ENCODE measurements at places on chromosomes 16 and 17.

DNA sequence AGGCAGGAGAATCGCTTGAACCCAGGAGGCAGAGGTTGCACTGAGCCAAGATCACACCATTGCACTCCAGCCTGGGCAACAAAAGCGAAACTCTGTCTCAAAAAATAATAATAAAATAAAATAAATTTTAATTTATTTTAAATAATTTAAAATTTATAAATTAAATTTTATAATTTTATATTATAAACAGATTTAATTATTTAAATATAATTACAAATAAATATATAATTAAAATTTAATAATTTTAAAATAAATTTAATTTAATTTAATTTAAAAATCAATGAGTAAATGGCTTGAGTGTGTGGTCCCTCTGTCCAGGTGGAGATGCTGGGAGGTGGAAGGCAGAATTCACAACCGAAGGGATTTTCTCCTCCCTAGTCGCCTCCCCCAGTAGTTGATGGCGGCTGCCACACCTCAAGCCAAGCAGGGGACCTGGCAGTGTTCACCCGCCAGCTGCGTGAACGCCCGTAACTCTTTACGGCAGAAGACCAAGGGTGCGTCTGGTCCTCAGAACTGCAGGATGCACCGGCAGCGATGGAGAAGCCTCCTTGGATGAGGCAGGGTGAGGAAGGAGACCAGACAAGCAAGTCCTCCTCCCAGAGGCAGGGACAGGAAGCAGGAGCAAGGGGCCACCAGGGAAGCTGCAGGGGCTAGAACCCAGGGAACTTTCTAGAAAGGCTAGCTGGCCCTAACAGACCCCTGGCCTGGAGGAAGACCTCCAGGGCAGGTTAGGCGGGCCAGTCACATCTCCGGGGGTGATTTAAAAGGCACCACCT is 22.9 kb upstream of the KRT17 start:
- no peak for DNase-seq

DNA sequence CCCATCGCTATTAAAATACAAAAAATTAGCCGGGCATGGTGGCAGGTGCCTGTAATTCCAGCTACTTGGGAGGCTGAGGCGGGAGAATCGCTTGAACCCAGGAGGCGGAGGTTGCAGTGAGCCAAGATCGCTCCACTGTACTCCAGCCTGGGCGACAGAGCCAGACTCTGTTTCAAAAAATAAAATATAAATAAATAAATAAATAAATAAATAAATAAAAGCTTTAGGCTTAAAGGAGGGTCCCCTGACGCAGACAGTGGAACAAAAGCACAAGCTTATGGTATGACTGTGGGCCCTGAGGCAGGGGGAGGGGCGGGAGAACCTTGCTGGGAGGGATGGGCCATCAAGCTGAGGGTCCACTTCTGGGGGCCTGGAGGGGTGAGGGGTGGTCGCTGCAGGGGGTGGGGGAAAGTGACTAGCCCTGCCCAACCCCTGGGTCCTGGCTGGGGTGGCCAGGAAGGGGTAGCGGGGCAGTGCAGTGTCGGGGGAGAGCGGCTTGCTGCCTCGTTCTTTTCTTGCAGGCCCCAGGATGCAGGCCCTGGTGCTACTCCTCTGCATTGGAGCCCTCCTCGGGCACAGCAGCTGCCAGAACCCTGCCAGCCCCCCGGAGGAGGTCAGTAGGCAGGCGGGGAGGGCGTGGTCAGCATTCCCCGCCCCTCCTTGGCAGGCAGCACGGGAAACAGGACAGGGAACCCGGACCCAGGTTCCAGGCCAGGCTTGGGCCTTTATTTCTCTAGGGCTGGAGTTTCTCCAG is 4.7 kb downstream of the SERPINF1 start:
- no peak for DNase-seq

DNA sequence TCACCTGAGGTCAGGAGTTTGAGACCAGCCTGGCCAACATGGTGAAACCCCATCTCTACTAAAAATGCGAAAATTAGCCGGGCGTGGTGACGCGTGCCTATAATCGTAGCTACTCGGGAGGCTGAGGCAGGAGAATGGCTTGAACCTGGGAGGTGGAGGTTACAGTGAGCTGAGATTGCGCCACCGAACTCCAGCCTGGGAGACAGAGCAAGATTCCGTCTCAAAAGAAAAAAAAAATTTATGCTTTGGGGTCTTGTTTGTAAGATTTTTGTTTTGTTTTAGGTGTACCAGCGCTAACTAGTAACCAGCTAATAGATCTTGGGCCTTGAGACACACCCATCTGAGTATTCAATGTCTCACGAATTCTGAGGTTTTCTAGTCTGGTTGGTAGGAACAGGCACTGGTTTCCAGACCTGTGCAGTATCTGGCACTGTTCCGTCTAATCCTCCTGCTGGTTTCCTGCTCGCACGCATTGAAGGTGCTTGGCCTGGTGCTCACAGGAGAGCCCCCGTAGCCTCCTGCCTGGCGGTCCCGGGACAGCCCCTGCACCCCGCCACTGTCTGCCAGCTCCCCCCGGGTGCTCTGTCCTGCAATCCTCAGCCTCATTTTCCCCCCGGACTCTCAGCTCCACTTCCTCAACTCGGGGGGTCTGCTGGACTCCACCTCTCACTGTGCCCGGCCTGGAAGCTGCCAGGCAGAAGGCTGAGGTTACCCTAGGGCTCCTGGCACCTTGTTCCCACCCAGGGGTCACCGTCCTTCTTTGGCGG is 10.6 kb upstream of the DUS1L start:
- no peak for DNase-seq

DNA sequence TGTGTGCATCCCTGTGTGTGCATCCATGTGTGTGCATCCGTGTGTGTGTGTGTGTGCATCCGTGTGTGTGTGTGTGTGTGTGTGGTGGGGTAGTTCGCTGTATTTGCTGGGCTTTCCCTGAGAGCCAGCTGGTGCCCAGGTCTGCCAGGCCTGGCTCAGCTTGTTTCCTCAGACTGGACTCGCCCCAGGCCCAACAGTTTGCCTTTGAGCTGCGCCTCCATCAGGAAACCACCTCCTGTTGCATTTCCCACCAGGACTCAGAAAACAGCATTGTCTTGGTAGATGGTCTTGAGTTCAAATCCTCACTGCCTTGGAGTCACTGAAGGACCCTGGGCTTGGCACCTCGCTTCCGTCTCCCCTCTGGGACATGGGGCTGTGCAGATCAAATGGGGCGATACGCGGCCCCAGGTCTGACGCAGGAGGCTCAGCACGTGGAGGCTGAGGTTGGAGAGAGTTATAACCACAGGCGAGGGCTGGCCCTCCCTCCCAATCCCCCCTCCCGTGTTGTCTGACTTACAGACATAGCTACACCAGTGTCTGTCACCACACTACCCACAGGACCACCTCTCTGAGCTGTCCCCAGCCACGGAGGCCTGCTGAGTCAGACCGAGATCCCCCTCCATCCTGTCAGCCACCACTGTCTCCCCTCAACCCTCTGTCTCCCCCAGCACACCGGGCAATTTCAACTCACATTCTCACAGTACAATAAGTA is 4.7 kb downstream of the ITGAE start:
- DNase-seq = no peak
